ENCODE measurements at places on chromosomes 16 and 17.
A peak's percentile ranks its signal among the peaks of the same experiment; 100 is the strongest.

GRCh38 chr16:23940111-23940510 is 104.3 kb downstream of the PRKCB start:
- DNase-seq: no peak

DNA sequence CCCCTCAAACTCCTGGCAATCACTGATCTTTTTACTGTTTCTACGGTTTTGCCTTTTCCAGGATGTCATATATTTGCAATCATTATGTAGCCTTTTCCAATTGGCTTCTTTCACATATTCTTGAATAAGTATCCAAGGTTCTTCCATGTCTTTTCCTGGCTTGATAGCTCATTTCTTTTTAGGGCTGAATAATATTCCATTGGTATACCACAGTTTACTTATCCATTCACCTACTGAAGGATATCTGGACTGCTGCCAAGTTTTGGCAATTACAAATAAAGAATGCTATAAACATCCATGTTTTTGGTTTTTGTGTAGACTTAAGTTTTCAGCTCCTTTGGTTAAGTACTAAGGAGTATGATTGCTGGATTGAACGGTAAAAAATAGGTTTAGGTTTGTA is 16.0 kb downstream of the GPATCH8 start:
- DNase-seq: no peak

DNA sequence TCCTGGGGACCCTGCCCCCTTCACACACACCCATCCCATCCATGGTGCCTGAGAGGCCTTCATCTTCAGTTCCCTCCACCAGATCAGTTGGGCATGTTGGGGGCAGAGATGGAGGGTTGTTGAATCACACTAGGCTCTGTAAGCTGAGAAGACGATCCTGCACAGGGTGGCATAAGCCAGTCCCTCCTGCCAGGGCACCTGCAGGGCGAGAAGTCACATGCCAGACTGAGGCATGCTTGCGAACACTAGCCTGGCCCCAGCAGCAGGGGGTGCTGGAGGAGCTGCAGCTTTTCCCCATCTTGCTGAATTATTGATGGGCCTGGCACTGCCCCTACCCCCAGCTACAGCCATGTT is 6.1 kb upstream of the TBX2 start:
- no peak for DNase-seq

GRCh38 chr17:81165246-81166032 is at the start of gene PVALEF:
PVALEF (plus strand) TSS chr17:81165507; CDS start chr17:81181227, 15,720 bp downstream.
- DNase-seq: no peak

DNA sequence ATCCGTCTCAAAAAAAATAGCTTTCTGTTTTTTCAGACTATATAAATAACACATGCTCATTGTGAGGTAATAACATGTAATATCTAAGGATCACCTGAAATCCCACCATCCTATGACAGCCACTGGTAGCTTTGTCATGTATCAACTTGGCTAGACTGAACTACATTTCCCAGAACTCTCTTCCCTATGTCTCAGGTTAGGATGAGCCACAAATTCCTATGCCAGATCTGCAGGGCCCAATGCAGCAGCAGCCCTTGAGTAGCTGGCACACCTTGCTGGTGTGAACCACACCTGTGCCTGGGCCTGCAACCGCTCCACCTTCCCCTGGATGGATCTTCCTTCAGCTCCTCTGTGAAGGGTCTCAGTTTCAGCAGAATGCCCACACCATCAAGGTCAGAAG is 28.1 kb downstream of the OGFOD1 start:
- DNase-seq: no peak

DNA sequence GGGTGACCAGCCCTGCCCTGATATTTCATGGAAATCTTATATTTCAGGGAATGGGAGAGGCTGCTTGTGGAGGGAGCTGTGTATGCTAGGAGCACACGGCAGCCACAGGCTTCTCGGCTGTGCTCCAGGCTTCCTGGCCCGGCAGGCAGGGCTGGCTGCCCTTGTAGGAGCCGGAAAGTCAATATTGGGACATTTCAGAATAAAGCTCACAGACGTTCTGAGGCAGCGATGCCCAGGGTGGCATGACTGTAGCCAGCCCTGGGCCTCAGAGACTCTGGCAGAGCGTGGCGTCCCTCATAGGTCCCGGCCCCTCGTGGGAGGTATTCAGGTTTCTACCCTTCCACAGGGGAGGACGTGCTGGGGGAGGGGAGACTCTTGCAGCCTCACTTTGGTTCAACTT is 65.7 kb downstream of the BANP start:
- DNase-seq: no peak

GRCh38 chr16:85448557-85449190 is 164.4 kb upstream of the GSE1 start:
- no peak for DNase-seq

DNA sequence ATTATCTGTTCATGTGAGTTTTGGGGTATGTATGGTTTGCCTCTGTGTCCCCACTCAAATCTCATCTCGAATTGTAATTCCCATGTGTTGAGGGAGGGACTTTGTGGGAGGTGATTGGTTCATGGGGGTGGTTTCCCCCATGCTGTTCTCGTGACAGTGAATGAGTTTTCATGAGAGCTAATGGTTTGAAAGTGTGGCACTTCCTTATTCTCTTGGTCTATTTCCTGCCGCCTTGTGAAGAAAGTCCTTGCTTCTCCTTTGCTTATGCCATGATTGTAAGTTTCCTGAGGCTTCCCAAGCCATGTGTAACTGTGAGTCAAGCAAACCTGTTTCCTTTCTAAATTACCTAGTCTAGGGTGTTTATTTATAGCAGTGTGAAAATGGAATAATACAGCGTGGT is 128.1 kb upstream of the HS3ST4 start:
- no peak for DNase-seq

- DNase-seq: no peak
Measured at GRCh38 chr17:64236827-64237403, 26.1 kb downstream of the TEX2 start.

DNA sequence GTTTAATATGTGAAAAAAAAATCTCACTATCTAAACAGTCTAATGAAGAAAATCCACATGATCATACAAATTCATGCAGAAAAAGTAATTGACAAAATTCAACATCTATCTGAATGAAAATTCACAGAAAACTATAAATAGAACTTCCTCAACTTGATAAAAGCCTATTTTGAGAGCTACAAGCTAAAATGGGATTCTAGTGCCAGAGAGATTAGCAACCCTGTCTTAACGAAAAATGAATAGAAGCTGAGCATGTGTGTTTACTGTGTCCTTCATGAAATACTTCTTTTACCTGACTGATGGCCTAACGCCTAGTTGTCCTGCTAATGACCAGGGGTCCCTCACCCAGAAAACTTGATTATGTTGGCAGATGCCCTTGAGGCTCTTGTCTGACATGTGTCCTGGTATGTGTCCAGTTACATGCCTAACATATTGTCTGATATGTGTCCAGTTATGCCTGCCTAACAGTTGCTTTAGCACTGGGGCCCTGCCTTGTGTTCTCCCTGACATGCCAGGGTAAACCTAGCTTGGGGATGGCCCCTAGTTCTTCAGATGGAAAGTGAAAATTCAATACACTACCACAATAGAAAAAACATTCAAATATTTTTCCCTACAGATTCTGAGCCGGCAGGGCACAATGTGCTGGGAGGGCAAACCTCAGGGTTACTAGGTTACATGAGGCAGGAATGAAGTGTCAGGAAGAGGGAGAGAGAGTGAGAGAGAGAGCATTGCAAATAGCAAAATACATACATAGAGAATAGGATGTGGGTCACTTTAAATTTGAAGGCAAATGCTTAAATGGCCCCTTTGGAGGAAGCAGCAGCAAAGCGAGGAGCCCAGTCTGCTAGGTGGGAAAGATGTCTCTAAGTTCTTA is 834.0 kb downstream of the CDH11 start:
- DNase-seq: no peak

DNA sequence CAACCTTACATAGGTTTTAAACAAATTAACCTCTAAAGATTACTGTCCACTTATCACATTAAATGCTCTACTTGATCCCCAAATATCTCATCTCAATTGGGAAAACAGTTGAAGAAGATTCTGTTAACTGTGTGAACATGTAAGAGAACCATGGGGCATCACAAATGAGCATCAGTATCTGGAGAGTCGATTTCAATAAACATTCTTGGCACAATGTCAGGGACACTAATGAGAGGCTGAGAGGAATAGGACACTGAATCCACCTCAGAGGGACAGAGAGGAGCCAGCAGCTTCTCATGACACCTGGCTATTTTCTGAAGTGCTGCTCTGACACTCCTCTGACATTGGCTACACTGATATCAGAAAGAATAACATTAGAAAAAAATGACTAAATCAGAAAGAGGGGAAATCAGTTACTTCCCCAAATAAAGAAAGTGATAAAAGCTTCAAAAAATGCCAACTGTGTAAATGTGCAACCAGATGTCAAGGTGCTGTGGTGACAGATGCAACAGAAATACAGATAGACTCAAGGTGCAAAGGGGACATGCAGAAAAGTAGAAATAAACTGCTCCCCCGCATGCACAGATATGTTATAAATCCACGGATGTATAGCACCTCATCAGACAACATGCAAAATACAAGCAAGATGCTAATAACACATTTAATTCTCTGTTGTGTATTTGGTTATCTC is 67.4 kb downstream of the SNX11 start:
- no peak for DNase-seq

GRCh38 chr17:58315750-58316149 is 12.8 kb downstream of the TSPOAP1 start:
- no peak for DNase-seq

DNA sequence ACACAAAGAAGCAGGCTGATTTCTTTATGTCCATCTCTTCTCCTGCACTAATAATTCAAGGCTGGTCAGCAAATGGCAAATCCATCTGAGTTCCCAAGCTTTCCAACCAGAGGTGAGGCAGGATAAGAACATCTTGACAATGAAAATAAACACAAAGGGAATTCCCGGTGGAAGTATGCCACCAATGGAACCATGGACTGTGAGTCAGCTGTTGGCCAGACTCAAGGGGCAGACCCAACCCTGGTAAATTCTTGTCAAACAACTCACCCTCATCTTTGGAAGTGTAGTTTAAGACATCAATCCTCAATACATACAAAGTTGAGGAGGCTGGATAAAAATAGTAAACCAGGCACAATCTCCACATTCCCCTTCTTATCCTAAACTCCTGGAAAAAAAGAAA is 74.3 kb upstream of the CES5A start:
- no peak for DNase-seq

DNA sequence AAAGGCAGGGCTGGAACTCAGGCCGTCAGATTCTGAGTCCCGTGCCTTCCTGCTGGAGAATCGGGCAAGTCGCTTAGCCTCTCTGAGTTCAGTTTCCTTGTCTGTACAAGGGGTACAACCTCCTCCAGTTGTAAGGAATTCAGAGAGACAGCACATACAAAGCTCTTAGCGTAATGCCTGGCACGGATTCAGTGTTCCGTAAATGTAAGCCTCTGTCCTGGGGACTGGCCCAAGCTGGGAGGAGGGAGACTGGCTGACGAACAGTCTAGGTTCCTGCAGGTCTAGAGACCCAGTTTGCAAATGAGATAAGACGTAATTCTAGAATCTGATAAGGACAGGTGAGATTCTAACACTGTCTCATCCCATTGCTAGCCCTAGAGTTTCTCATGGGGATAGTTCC is 9.9 kb downstream of the METTL22 start:
- no peak for DNase-seq

GRCh38 chr17:2710071-2710802 is 1.3 kb downstream of the CLUH start:
- no peak for DNase-seq

GRCh38 chr17:29016345-29017210 is 10.7 kb upstream of the SEZ6 start:
- DNase-seq: no peak

- DNase-seq: no peak
Measured at GRCh38 chr17:40415390-40415789, 2.3 kb downstream of the TOP2A start.

- no peak for DNase-seq
Measured at GRCh38 chr17:14739656-14740431, 439.0 kb downstream of the HS3ST3B1 start.

GRCh38 chr17:5706577-5707210 is 122.4 kb upstream of the NLRP1 start:
- peak; percentile 19 for DNase-seq

DNA sequence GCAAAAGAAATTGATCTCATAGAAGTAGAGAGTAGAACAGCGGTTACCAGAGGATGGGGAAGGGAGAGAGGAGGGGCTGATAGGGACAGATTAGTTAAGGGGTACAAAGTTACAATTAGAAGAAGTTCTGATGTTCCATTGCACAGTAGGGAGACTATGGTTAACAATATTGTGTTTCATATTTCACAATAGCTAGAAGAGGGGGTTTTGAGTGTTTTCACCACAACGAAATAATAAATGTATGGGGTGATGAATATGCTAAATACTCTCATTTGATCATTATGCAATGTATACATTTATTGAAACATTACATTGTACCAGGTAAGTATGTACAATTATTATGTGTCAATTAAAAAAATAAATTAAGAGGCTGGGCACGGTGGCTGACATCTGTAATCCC is 291.2 kb upstream of the KCNJ16 start:
- DNase-seq: no peak

- no peak for DNase-seq
Measured at GRCh38 chr17:57143361-57143760, 58.3 kb downstream of the AKAP1 start.

DNA sequence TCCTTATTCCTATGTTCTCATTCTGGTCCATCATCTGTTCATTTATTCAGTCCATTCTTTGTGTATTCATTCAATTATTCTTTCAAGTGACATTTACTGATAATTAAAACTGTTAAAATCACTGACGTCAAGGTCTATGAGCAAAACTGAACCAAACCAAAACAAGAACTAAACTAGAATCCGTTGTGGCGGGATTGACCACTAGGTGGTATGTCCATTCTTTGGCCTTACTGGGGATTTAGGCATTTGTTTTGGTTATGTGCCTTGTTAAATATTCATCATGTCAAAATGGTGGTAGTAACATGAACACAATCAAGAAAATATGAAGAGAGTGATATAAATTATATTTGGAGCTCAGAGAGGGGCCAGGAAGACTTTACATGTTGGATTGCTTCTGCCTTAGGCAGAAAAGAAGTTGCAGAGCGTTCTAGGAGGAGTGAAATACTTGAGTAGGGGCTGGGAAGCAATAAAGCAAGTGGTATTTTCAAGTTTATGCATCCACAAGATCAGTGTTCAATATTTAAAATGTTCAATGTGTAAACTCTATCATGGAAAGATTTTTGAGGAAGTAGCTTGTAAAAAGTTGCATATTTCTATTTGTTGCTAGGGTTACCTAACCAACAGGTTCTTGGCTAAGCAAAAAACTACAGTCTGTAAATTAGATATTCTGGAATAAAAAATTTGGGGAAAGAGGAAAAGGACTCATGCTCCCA is 129.0 kb downstream of the CDH13 start:
- no peak for DNase-seq

GRCh38 chr17:32783602-32784001 is 93.3 kb downstream of the MYO1D start:
- DNase-seq: no peak

DNA sequence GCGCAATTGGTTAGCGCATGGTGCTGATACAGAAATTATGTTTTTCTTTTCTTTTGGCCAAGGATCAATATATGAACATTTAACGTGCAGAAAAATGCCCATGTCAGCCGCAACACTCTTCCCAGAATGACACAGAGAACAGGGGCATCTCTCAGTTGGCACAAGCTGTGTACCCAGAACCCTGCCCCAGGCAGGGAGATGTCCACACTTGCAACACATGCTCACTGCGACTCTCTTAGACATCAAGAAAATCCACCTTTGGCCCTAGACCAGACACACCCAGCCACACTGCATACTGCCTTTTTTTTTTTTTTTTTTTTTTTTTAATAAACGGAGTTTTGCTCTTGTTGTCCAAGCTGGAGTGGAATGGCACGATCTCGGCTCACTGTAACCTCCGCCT is 17.0 kb downstream of the PITPNA start:
- no peak for DNase-seq

Measured in tibial nerve (tissue), 4 donors.